Small intestine (tissue), 16 donors: ENCODE measurements at places on chromosomes 1 and 21.

DNA sequence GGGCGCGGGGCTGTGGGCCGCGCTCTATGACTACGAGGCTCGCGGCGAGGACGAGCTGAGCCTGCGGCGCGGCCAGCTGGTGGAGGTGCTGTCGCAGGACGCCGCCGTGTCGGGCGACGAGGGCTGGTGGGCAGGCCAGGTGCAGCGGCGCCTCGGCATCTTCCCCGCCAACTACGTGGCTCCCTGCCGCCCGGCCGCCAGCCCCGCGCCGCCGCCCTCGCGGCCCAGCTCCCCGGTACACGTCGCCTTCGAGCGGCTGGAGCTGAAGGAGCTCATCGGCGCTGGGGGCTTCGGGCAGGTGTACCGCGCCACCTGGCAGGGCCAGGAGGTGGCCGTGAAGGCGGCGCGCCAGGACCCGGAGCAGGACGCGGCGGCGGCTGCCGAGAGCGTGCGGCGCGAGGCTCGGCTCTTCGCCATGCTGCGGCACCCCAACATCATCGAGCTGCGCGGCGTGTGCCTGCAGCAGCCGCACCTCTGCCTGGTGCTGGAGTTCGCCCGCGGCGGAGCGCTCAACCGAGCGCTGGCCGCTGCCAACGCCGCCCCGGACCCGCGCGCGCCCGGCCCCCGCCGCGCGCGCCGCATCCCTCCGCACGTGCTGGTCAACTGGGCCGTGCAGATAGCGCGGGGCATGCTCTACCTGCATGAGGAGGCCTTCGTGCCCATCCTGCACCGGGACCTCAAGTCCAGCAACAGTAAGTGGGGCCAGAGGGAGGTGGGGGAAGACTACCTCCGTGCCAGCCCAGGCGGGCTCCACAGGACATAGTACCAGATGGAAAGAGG is 808 bp downstream of the MAP3K21 start:
- DNase-seq: peak; percentile 41

DNA sequence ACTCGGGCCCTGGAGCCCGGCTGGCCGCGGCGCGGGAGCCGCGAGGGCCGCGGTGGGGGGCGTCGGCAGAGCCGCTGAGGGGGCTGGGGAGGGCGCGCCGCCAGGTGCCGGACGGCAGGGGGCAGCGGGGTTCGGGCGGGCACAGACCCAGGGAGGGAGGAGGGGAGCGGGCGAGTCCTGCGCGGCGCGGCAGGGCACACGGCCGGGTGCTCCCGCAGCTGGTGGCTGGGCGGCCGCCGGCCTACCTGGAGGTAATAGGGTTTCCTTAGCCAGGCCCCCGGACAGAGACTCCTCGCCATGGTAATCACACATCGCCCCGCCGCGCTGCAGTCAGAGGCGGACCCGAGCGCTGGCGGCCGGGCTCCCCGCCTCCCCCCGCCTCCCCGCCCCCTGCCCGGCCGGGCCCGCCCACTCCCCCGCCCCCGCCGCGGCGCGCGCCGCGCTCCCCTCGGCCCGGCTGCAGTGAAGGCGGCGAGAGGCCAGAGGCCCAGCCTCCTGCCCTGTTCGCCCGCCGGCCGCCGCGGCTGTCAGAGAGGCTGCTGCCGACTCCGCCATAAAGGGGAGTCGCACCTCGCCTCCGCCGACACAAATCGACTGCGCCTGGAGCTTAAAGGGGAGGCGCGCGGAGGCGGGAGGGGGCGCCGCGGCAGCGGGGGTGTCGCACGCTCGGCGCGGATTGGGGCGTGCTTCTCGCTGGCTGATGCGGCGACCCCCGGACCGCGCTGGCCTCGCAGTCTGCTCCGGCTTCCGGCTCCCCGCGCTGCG is at the start of gene DIPK1A:
Gene DIPK1A, minus strand, starts transcription at position 332 of the 765 bp plus-strand sequence. Its CDS starts 33 bp downstream, at position 299.
- DNase-seq: peak; percentile 88

GRCh38 chr1:222817529-222817928 is 2.7 kb downstream of the DISP1 start:
- DNase-seq: peak; percentile 30

GRCh38 chr1:244901400-244902015 is 37.2 kb upstream of the HNRNPU start:
- peak; percentile 78 for DNase-seq

- no peak for DNase-seq
Observed at GRCh38 chr1:243786531-243786930, 63.5 kb downstream of the AKT3 start.

DNA sequence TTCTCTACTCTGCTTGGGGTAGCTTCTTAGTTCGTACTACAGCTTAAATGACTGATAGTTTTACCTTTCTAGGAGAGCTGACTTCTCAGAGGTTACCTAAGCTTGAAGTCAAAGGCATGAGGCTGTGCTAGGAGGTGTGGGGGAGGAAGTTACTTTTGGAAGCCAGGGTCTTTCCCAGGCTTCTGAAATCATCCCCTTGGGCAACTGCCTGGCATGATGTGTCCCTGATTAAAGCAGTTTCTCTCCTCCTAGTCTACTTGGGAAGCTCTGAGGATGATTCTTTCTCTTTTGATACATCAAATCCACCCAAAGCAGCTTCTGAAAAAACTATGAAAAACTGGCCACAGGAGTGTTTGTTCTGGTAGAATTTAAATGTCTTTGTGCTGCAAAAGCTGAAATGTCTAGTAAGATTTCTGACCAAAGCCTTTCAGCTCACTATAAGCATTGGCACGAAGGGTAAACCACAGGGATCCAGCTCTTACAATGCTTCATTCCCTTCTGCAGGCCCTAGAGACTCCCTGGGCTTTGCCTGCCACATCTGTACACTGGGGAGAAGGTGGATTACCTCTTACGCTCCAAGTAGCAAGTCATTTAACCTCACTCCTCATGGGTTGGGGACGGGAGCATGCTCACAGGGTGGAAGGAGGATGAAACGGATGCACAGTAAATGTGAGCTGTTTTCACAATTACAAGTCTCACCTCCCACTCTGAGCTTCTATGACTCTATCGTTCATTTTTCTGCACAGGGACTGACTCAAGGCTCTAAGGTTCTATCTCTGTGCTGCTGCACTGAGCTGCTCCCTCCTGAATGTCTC is 59.6 kb downstream of the RUNX1 start:
- DNase-seq: no peak

GRCh38 chr1:174393885-174394284 is 53.9 kb upstream of the GPR52 start:
- DNase-seq: no peak

GRCh38 chr1:192973202-192973601 is 86.0 kb downstream of the UCHL5 start:
- no peak for DNase-seq

DNA sequence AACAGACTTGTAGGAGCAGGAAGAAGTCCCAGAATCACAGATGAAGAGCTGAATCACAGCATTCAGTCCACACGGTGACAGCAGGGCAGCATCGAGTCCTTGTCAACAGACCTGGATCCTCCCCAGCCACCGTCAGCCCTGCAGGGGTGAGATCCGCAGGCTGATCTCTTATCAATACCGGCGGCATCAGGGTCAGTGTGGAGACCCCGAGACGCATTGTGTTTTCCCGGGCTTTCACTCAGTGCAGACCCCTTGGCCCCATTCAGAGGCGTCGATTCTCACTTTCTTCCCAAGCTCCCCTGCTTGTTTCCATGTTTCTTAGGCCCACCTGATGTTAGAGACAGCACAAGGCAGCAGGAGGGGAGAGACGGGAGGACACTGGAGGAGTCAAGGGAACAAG is 609.6 kb downstream of the PTPRU start:
- no peak for DNase-seq

DNA sequence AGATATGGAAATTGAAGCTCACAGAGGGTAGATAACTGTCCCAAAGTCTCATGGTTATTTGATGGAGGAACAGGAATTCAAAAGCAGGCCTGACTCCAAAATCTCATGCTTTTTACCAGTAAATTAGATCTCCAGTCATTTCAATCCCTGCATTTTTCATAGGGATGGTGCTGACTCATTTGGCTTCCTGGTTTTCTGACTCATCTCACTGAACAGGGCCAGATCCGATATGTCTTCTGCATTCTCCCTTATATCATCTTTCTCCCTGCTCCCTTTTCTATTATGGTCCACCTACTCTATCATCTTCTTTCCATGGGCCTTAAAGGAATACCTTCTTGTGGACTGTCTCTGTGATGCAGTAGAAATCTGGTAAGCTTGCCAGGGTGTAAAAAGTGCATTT is 187.2 kb downstream of the FGGY start:
- no peak for DNase-seq

DNA sequence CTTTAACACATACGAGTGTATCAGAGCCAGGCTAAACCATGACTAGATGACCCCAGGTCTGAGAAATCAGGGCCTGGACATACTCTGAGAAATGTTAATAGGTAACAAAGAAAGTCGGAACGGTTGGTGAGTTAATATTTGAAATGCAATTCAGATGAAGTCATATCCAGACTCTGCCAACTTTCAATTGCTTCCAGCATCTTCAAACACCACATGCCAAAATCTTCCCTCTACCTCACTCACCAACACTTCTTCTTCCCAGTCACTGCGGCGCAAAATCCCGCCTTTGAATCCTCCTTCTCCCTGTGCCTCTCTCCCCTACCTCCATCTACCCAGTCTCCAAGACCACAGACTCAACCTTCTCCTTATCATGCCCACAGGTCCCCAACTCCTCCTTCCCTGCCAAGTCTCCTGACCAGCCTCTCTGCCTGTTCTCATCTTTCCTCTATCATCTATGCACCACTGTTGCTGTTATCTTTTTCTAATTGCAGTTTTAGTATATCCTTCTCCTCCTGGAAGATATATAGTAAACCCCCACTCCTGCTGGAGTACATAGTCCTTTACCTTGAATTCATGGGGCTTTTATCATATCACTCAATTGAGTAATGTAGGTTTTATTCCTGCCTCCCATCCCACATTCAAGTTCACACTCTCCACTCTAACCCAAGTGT is 41.3 kb downstream of the ZBTB18 start:
- DNase-seq: peak; percentile 54

- DNase-seq: no peak
Observed at GRCh38 chr1:74579425-74579824, 67.0 kb upstream of the LRRC53 start.

DNA sequence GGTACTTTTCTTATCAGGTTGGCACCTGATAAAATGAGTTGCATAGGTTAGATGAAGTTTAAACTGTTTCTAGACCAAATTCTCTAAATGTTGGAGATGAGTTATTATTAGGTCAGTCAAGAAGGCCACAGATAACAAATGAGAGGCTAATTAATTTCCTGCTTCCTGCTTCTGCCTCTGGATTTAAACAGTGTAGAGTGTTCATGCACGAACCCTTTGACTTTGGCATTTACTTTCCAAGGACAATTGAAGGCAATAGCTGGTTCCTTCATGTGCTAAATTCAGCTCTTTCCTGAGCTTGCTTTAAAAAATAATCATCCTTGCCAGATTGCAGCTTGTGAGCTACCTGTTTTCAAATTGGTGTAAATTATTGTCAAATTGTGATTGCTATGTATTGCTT is 80.6 kb downstream of the RASAL2 start:
- no peak for DNase-seq
